ENCODE measurements at places on chromosomes 6 and 20.

GRCh38 chr6:75751443-75751842 is 2.4 kb downstream of the MYO6 start:
- DNase-seq: no peak

GRCh38 chr20:35334311-35335101 is 42.3 kb upstream of the FAM83C start:
- DNase-seq: no peak

- no peak for DNase-seq
Measured at GRCh38 chr6:55666606-55667225, 87.7 kb upstream of the HMGCLL1 start.

DNA sequence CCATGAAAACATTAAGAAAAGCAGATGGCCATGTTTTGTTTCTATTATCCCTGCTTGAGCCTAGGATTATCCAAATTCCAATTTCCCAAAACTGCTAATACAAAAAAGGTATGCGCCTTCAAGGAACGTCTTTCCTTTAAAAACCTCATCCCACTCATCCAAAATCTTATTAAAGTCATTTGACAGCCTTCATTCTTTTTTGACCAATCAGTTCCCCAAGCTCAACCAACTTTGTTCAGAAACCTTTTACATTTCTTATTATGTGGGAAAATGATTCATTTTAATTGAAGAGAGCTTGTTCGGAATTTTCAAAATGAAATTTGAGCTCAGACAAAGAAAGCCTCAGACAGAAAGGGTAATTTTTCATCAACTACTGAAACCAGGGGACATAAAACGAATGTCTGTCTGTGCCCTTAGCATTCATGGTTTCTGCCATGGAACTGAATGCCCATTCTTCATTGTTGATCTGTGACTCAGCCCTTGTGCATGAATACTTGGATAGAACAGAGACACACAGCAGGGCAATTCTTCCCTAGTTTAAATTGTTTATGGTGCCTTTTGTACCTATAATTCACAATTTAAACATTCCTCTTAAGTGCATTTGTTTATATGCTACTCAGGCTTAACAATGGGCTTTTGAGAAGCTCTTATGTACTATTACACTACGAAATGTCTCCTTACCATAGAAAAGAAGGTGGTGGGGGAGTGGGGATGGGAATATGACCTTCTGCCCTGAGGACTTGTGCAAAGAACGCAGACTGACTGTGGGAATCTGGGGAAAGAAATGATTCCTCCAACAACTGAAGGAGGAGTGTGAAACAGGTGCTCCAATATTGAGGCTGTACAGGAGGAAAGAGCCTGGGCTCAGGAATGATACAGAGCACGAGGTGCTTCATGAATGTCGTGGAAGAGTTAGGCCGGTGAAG is 49.8 kb upstream of the ERVFRD-1 start:
- DNase-seq: no peak

GRCh38 chr6:145723646-145724045 is 11.7 kb downstream of the EPM2A start:
- DNase-seq: no peak

GRCh38 chr6:3237761-3238662 is 10.6 kb upstream of the TUBB2B start:
- no peak for DNase-seq

GRCh38 chr6:71349976-71350615 is 61.5 kb downstream of the OGFRL1 start:
- DNase-seq: no peak

GRCh38 chr20:8805737-8806442 is 263.0 kb upstream of the PLCB4 start:
- DNase-seq: no peak

DNA sequence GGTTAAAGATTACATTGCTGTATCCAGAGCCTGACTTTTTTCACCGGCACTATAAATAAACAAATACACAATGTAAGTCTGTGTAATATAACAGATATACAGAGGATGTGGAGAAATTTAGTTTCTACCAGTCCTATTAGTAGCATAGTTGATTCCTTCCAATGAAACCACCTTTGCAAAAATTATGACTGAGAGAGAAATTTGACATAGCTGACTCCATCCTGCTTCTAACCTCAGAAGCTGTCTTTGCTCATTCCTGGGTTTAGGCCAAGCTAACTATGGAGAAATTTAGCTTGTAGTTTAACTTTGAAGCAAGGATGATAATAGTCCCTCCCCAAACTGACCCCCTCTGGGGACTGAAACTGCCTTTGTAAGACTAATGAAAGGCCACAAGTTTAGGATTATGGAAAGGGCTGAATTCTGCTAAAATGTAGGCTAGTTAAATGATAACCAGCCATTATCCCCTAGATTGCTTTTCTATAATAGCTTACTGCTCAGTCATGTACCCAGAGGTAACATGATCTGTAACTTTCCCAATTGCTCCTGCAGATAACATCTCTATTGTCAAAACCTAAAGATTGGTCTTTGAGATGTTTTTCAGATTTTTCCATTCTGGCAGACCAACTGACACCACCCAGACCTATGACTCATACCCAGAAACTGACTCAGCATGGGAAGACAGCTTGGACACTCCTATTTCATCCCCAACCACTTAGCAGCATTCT is 172.8 kb upstream of the ARG1 start:
- no peak for DNase-seq

DNA sequence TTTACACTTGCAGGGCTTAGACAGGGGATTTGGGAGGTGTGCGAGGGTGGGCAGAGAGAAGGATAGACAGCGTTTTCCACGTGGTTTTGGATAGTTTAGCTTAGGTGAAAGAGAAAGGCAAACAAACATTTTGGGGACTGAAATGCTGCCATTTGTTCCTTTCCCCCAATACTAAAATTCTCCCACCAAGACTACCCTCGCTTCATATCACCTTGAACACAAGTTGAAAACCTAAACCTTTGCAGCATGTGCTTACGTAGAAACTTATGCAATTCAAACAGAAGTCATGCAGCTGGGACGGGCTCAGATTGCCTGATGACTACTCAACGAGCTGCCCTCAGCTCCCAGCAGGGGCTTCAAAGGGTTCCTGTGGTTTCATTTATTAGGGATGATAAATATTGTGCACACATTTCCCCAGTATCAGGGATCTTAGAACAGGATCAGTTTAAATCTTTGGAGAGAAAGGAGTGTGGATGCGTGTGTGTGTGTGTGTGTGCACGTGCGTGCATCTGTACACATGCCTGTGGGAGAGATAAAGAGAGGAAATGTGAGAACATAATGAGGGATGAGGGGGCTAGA is 77.3 kb downstream of the SLC22A23 start:
- no peak for DNase-seq

DNA sequence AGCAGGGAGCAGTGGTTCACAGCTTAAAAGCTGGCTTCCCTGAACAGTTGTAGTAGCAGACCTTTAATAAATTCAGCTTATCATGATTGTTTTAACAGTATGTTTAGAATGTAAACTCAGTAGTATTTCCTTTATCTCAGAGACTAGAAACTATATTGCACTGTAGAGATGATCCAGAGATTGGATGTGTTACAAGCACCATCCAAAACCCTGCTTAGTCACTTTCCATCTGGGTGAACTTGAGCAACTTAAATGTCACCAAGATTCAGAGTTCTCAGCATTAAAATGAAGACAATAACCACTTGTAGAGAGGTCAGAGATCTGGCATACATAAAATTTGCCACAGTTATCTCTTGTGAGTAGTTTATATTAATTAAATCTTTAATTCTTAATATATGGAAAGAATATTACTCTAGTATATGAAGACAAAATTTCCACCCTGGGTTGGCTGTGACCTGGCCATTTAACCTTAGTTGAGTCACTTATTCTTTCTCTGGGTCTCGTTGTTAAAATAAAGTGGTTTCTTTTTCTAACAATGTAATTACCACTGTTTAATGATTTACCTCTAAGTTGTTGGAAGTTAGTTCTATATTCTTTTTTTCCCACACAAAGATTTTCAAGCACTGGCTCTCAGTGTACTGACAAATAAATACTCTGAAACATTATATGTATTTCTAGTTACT is 239.2 kb upstream of the FKBP1C start:
- DNase-seq: no peak

GRCh38 chr6:137950581-137950980 is 83.5 kb downstream of the TNFAIP3 start:
- no peak for DNase-seq

DNA sequence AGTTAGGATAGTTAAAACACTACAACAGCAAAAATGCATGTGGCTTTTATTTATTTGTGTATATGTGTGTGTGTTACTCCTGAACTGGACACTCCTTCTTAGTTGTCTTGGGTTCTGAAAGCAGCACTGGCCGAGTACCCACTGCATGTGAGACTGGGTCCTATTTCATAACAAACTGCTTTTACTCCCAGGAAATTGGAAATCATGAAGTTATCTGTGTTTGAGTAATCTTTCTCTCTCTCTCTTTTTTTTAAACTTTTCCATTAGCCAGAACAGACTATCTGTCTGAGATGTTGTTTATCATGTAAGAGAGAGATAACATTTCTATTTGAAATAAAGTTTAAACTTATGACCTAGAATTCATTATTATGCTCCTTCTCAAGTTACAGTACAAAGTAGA is 110.4 kb downstream of the LIN28B start:
- DNase-seq: no peak

GRCh38 chr6:41714556-41715273 is 20.7 kb downstream of the TFEB start:
- DNase-seq: no peak

DNA sequence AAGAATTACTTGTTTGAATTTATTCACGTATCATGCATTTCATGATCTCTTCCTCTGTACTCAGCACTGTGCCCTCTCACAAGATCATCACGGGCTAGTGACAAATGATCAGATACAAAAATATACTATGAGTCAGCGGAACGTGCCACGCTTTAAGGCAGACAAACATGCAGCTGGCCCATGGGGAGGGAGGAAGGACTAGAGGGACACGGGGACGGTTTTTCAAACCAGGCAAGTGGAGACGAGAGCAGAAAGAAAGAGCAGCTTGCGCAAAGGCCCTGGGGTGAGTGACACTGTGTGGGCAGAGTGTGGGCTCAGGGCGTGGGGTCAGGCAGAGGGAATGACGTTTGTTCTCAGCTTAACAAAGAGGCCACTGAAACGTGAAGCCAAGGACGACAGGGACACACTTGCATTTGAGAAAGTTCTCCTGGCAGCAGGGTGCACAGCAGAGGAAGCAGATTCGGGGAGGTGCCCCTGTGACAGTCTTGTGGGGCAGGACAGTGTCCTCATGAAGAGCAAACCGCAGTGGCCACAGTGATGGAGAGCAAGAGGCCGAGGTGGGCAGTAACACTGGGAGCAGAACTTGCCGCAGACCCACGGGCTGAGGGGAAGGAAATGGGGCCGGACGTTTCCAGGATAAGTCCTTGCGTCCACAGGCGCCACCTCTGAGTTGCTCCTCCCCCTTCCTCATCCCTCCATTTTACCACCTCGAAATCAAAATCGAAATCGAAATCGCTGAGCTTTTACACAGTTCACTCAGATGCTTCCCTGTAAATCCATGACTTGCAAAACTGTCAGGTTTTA is 6.9 kb upstream of the RPS6KA2 start:
- DNase-seq: no peak

- DNase-seq: peak; percentile 84
Measured at GRCh38 chr6:44247338-44248302, 719 bp downstream of the HSP90AB1 start.

DNA sequence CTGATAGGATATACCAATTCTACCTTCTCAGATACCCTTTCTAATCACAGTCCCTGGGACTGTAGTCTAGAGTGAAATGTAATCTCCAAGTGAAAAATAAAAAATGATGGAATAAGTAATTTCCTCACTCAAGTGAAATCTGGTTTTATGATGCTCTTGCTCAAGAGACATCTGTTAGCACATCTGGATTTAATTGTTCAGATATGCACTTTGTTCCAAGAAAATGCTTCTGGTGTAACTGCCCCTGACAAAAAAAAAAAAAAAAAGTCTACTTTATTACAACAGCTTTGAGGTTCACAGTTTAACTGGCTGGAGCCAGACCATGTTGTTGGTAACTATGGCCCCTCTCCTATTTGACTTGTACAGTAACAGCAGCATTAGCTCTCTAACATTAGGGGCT is 251.8 kb downstream of the BTBD9 start:
- DNase-seq: no peak

DNA sequence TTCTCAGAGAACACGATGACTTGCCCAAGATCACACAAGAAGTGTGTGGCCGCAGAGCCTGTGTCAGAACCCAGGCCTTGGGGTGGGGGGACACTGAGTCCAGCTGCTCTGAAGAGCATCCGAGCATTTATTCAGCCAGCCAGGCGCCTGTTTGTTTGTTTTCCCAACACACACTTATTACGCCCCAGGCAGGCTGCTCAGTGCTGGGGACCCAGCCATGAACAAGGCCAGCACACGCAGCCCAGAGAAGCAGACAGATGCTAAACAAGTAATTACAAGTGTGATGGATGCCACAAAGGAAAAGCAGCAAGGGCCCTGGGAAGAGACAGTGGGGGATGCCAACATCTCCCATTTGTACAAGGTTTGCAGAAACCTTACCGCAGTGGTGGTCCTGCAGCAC is 19.4 kb upstream of the SIRPA start:
- no peak for DNase-seq

DNA sequence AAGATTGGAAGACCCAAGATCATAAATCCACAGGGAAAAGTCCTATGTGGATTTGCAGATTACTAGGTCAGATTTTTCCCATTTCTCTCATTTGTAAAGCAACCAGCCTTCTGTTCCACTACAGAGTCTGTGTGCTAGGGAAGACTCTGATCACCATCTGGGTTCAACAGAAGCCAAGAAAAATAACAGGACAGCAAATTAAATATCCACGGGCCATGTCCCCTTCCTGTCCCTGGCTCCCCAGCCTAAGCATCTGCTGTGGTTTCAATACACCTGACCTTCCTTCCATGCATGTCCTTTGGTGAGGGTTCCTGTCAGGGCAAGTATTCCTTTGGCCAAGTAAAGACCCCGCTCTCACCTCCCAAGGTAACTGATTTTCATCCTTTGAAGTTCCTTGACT is 558.8 kb downstream of the KIF16B start:
- DNase-seq: no peak

DNA sequence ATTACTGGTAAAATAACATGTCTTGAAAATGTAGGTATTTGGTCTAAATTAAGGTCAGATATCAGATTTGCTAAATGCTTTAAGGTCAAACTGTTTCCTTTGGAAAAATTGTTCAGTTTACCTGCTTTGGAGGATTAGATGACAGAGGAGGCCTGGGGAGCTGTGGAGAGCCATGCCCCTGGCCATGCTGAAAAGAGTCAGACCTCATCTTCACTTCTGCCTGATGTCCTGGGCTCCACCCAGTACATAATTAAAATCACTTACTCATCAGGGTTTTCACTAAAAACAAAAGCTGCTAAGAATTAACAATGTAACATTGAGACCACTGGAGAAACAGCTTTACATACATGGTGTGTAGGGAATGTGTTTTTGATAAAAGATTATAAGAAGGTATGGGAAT is 60.8 kb upstream of the UNC93A start:
- no peak for DNase-seq

GRCh38 chr6:2820415-2820814 is 21.2 kb downstream of the SERPINB1 start:
- DNase-seq: no peak

GRCh38 chr6:150636808-150637207 is 37.1 kb downstream of the PLEKHG1 start:
- DNase-seq: no peak

GRCh38 chr20:6718662-6719368 is 48.7 kb upstream of the BMP2 start:
- DNase-seq: no peak

Data from NK-92 treated with Interleukin-12 subunit alpha and Interleukin-12 subunit beta, amount 100 ng/mL, for 24 hours (cell line).